ENCODE measurements at places on chromosomes 11 and 22.
A peak's percentile ranks its signal among the peaks of the same experiment; 100 is the strongest.

GRCh38 chr11:58613228-58613627 lies 9.2 kb upstream of the CNTF start:
- no peak for DNase-seq

DNA sequence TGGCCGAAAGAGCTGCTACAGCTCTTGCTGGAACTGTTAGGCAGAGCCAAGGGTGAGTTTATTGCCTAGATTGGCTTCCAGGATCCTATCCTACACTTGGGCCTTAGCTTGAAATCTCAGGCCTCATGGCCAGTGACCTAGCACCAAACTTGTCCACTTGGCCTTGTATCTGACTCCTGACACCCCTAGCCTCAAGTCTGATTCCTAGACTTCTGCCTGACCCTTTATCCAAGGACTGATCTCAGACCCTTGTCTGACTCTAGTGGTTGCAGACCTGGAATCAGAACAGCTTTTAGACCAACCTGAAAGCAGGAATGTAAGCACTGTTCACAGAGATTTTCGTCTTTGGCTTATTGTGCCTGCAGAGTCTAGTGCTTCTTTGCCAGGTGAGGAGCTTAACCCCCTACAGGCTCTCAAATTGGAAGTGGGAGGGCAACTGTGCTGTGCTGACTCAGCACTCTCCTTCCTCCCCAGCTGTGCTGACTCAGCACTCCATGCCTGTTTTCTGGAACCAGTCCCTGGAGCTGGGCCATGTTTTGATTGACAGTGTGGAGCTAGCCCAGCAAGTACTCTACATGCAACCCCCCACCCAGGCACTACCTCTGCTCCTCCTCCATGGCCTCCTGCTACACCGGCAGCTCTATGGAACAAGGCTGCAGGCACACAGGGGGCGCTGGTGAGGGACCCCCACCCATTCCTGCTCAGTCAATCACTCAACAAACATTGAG lies 35.1 kb downstream of the RRP8 start:
- peak; percentile 16 for DNase-seq

GRCh38 chr22:40638261-40638660 lies 1.7 kb upstream of the MRTFA start:
- no peak for DNase-seq

DNA sequence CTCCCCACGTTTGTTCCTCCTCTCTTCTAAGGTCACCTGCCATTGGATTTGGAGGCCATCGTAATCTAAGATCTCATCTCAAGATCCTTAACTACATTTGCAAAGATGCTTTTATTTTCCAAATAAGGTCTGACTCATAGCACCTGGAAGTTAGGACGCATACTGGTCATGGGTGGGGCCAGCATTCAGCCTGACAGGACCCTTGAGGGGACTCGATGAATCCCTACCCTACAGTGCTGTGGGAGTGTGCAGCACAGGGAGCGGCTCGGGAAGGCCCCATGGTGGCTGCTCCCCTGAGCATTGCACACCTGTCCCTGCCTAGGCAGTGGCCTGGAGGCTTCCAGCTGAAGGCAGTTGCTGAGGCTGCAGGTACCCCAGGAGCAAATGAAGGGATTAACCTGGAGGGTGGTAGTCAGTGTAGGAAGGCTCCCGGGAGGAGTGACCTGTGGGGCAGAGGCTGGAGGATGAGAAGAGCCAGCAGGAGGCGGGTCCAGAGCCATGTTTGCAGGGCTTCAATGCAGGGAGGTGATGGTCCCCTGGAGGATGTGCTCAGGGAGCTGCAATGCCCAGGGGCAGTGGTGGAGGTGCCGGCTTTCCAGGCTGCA lies 362.2 kb downstream of the CTTN start:
- no peak for DNase-seq

GRCh38 chr22:32281072-32281471 lies 25.9 kb upstream of the SLC5A4 start:
- no peak for DNase-seq

DNA sequence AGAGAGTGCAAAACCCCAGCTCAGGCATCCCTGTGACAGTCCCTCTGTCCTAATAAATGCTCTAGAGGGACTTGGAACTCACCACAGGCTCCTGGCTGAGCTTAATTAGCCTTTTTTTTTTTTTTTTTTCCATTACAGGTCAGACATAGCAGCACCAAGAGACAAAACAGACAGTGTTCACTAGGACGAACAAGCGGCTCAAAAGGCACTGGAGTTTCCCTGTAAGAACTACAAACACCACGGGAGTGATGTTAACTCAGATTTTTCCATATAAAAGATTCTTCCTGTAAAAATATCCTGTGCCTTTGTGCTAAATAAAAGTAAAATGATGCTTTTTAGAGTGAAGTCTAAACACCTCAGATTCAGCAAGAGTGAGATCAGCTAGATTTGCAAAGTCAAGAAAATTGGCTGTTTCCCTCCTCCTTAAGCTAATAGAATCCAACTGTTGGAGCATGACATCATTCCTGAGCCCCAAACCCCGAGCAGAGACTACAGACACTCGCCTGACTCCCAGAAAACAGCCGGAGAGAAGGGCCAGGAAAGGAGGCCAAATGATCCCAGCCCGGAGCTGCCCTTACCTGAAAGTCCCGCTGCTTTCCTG lies 101.0 kb upstream of the AKIP1 start:
- DNase-seq = no peak

GRCh38 chr11:111230122-111230465 lies 15.4 kb upstream of the POU2AF2 start:
- no peak for DNase-seq

DNA sequence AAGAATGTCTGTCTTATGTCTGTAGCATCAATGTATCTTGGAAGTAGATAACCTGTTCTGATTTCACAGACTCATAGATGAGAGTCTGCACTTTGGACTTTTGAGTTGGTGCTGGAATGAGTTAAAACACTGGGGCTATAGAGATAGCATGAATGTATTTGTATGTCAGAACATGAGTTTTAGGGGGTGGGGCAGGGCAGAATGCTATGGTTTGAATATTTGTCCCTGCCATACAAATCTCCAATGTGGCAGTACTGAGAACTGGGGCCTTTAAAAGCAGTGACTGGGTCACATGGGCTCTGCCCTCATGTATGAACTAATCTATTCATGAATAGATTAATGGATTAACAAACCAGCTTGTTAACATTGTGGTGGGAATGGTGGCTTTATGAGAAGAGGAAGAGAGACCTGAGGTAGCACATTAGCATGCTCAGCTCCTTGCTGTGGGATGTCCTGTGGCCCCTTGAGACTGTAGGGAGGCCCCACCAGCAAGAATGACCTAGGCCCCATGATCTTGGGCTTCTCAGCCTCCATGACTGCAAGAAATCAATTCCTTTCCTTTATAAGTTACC lies 15.5 kb upstream of the OR52K1 start:
- no peak for DNase-seq

DNA sequence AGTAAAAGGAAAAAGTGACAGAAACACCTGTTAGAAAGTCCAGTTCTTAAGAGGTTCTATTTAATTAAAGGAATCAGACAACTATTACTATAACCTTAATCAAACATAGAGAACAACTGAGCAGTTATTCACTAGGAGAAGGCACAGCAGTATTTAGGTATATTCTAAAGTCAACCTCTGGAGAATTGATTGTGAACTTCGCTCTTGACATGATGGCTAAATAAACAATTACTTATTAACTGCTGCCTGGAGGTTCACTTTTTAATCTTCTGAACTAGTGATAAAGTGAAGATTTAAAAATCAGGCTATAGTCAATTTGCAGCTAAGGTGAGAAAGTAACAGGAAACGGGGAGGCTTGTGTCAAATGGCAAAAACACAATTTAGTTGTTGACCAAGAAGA lies 557.3 kb downstream of the FAM181B start:
- no peak for DNase-seq

DNA sequence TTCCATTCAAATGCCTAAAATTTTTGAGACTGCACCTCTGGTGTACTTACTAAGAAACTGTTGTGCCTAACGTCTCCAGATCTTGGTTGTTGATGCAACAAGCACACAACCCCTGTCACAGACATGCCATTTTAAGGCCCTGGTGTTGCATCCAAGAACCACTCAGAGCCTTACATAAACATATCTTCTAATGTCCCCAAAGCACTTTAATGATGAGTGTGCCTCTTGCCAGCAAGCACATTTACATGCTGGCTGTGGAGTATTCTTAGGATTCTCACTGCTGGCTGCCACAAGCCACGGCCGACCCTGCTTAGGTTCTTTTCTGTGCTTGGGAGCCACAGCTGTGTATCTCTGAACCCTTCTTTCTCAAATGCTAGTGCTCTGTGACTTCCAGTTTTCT lies 201.4 kb downstream of the ADAMTS15 start:
- no peak for DNase-seq

DNA sequence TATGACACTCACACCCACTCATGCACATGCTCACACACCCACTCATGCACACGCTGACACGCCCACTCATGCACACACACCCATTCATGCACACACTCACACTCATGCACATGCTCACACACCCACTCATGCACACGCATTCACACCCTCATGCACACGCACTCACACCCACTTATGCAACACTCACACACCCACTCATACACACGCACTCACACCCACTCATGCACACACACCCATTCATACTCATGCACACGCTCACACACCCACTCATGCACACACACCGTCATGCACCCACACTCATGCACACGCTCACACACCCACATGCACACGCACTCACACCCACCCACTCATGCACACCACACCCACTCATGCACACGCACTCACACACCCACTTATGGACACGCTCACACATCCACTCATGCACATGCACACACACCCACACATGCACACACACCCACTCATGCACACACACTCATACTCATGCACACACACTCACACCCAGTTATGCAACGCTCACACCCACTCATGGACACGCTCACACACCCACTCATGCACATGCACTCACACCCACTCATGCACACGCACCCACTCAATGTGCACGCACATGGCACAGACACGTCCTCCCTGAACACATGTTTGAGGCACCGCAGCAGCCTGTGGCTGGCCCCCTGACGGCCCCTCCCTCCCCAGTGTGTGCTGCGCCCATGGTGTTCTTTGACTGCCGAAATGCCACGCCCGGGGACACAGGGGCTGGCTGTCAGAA lies 17.9 kb downstream of the MUC5AC start:
- DNase-seq = no peak

GRCh38 chr11:134399996-134400395 lies 12.0 kb downstream of the B3GAT1 start:
- DNase-seq = no peak
